ENCODE measurements at places on chromosomes 1 and 21.
A peak's percentile ranks its signal among the peaks of the same experiment; 100 is the strongest.

- DNase-seq = no peak
Measured at GRCh38 chr21:26049803-26050202, 120.8 kb downstream of the APP start.

GRCh38 chr1:12601700-12602658 is 16.0 kb downstream of the DHRS3 start:
- DNase-seq = no peak

- peak; percentile 54 for DNase-seq
Measured at GRCh38 chr1:19644681-19645410, 735 bp downstream of the NBL1 start.

GRCh38 chr1:15358565-15359133 is 51.0 kb upstream of the EFHD2 start:
- peak; percentile 35 for DNase-seq

DNA sequence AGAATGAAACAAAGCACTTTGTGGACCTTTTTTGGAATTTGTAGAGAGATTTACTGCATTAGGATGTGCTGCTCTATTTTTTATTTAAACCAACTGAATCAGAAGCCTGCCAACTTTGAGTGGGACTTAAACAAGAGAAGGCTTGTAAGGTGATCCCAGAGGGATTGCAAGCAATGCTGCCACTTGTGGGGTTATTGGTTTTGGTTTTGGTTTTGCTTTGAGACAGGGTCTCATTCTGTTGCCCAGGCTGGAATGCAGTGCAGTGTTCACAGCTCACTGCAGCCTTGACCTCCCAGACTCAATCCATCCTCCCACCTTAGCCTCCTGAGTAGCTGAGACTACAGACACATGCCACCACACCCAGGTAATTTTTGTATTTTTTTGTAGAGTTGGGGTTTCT is 32.2 kb upstream of the GNG5 start:
- DNase-seq = no peak

GRCh38 chr21:36524477-36524876 is 44.6 kb upstream of the CLDN14 start:
- no peak for DNase-seq

- no peak for DNase-seq
Measured at GRCh38 chr1:14570514-14570913, 28.0 kb upstream of the KAZN start.

DNA sequence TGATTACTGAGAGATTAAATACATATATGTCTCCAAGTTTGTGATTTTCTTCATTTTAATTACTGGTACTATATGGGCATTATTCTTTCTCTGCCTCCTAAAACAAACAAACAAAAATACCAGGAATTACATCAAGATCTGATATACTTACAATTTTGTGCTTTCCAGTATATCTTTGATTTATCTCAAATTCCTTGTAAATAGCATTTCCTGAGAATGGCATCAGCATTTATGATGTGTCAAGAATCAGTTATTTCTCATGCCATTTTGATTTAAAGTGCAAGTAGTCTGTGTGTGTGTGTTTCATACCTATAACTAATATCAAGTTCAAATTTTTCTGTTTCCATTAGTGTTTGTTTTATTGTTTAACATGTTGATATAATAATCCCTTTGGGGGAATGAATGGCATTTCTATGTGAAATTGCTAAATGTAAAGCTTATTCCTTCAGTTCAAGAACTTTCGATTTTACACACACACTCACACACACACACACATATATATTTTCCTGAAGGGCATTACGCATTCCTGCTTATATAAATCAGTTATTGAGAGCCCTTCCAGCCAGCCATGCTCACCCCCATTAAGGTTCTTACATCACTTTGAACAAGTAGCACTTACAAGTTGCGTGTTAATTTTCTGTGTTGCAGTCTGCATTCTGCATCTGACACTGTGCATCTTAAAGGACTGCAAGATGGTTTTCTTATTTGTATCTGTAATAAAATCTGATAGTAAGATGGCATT is 102.7 kb downstream of the NEK7 start:
- no peak for DNase-seq

GRCh38 chr1:183239220-183239742 is 53.2 kb downstream of the LAMC2 start:
- DNase-seq = no peak

DNA sequence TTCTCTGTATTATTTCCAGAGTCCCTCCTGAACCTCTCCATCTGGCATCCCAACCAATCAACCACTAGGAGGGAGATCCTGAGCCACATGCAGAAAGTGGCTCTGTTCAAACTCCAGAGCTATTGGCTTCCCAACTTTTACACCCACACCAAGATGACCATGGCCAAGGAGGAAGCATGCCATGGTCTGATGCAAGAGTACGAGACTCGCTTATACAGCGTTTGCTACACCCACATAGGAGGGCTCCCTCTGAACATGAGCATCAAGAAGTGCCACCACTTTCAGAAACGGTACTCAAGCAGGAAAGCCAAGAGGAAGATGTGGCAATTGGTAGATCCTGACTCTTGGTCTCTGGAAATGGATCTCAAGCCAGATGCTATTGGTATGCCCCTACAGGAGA is 23.6 kb downstream of the RGSL1 start:
- no peak for DNase-seq

GRCh38 chr21:44527983-44528633 is 11.9 kb downstream of the KRTAP10-1 start:
- DNase-seq = no peak

DNA sequence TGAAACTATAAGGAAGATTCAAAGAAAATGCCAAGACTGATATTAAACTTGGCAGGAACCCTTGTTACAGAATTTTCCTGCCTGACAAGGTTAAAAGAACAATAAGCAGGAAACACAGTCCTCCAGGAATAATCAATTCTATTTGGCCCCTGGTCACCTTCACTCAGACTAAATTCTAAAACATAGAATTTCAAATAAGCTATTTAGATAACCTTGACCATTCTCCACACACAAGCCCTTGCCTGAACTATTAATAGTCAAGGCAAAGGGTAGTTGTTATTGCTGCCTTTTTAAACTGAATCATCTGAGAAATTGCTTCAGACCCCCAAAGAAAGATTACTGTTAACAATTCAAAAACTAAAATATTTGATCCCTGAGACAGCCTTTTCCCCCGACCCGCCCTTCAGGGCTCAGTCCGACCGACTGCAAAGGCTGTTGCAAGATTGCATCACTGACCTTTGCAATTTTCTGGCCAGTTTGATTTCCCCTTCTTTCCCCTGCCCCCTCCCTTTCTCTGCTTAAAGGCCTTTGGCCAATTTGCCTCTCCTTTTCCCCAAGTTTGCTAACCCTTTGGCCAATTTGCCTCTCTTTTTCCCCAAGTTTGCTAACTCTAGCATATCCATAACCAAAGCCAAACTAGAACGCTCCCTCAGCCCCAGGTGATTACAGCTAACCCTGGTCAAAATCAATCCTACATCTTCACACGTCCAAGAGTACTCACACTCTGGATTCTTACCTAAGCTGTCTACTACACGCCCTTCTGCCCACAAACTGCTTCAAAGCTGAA is 1.4 kb upstream of the G0S2 start:
- DNase-seq = no peak

- DNase-seq = no peak
Measured at GRCh38 chr21:16239659-16240265, 510.0 kb downstream of the USP25 start.

DNA sequence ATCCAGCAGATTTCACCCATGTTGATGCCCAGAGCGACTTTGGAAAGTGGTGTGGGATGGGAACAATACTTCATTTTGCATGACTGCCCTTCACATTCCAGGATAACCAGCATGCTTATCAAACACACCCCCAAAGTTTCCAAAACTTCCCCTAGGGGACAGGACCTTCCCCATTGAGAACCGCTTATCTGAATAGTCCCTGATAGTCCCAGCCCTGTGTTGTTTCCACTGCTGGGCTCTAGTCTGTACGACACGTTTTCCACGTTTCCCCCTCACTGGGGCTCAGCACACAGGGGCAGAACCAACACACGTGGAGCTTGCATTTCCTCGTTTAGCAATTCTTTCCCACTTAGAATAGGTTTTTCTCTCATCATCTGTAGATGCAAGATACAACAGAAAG is 61.0 kb downstream of the BACE2 start:
- no peak for DNase-seq

DNA sequence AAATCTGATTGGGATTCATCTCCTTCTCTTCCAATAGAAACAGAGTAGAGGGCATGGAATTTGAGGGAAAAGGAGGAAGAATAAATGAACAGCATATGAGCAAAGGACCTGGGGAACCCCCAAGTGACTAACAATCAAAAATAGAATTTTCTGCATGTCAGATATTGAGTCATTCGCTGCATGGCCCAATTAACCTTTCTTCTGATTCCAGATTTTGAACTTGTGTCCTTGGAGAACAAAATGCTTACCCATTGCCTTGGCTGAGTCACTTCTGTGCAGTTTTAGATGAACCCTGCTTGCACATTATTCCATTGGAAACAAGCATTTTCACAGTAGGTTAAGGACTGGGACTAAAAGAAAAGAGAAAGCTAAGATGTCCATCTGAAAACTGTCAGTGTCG is 390.5 kb downstream of the ST6GALNAC3 start:
- no peak for DNase-seq

GRCh38 chr1:204569478-204569877 is 53.3 kb downstream of the MDM4 start:
- DNase-seq = no peak

GRCh38 chr1:1433804-1434130 is 1.7 kb upstream of the VWA1 start:
- DNase-seq = no peak

- no peak for DNase-seq
Measured at GRCh38 chr1:61480273-61480935, 244.5 kb downstream of the TM2D1 start.

GRCh38 chr21:19842601-19843000 is 1155.6 kb upstream of the NCAM2 start:
- DNase-seq = no peak

DNA sequence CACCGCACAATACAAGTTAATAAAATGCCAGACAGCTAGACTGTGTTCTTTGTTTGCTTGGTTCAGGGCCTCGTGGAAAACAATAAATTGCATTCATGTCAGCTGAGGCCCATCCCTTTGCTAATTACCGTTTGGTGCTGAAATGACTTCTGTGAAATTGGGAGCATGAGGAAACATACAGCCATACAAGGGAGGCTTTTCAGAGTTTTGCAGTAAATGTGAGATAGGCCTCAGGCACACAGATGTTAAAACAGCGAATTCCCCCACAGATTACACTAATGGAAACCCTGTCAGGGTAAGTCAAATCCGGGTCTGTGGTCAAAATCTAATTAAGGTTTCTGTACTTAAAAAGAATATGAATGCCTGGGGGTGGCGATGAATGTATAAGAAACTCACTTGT is 173.5 kb upstream of the LMO4 start:
- DNase-seq = no peak

GRCh38 chr21:32507342-32507919 is 77.9 kb downstream of the TCP10L start:
- no peak for DNase-seq

DNA sequence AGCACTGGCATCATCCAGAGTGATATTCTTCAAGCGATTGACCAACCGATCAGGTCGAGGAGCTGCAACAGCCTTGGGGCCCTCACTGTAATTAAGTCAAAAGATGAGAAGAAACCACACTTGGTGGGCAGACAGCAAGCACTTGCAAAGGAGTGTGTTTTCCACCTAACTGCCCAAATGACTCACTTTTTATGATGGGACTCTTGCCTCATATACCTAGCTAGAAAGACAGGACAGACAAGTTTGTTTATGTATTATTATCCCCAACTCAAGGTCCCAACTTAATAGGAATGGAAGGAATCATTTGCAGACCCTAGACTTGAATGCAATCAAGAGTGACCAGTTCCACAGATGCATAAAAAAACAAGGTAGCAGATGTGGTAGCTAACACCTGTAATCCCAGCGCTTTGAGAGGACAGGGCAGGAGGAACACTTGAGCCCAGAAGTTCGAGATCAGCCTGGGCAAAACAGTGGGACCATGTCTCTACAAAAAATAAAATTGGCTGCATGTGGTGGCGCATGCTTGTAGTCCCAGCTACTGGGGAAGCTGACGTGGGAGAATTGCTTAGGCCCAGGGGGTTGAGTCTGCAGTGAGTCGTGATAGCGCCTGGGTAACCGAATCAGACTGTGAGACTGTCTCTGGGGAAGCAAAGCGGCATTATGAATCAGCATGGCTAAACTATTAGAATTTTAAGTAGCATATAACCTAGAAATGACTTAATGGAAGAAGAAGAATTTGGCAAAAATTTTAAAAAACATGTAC is 2.3 kb upstream of the NRAS start:
- DNase-seq = no peak

DNA sequence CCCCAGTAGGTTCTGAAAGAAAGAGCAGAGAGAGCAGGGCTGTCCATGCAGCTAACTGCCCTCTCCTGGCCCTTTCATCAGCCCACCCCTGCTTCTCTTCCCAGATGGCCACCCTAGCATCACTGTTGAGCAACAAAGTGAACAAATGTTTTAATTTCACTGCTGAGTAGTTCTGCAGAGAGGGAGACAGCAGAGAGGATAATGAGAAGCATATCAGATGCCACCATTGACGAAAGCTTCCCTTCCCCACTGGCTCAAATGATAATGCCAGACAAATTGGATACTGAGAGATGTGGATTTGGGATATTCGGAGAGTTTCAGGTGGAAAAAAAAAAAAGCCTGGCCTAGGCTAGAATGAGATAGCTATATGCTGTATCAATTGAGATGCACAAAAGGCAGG is 46.8 kb downstream of the ZBTB40 start:
- DNase-seq = no peak

- DNase-seq = no peak
Measured at GRCh38 chr1:77063118-77063517, 156.1 kb downstream of the PIGK start.

- no peak for DNase-seq
Measured at GRCh38 chr1:173101589-173101988, 50.8 kb upstream of the TNFSF18 start.

DNA sequence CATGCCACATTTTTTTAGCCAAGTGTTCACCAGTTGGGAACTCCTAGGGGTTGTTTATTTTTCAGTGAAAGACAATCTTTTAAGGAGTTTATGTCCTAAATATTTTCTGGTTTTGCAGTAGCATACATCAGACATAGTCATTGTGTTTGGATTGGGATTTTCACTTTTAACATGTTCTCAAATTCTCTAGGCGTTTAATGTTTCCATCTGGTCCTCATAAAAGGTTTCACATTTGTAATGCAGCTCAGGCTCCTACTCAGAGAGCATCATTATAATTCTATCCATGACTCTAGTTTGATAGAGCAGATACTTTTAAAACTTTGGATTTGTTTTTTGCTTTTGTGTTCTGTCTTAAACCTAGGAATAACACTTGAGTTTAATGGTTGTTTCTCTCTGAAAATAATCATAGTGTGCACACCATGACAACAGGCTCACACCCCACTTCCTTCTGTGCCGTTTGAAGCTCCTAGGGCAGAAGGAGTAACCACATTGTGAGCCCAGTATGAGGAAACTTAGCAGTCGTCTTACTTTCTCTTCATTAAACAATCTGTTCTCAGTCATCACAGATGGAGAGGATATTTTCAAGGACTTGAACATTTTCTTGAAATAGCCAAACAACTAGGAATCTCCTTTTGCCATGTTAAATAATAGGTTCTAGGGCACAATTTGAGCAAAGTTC is 219.6 kb downstream of the PDE4B start:
- no peak for DNase-seq
